Skeletal muscle cell (primary cell): ENCODE measurements at places on chromosomes 16 and 17.
A peak's percentile ranks its signal among the peaks of the same experiment; 100 is the strongest.

- DNase-seq = no peak
These were observed 9.8 kb upstream of the ADAT1 start for GRCh38 chr16:75632857-75633256.

DNA sequence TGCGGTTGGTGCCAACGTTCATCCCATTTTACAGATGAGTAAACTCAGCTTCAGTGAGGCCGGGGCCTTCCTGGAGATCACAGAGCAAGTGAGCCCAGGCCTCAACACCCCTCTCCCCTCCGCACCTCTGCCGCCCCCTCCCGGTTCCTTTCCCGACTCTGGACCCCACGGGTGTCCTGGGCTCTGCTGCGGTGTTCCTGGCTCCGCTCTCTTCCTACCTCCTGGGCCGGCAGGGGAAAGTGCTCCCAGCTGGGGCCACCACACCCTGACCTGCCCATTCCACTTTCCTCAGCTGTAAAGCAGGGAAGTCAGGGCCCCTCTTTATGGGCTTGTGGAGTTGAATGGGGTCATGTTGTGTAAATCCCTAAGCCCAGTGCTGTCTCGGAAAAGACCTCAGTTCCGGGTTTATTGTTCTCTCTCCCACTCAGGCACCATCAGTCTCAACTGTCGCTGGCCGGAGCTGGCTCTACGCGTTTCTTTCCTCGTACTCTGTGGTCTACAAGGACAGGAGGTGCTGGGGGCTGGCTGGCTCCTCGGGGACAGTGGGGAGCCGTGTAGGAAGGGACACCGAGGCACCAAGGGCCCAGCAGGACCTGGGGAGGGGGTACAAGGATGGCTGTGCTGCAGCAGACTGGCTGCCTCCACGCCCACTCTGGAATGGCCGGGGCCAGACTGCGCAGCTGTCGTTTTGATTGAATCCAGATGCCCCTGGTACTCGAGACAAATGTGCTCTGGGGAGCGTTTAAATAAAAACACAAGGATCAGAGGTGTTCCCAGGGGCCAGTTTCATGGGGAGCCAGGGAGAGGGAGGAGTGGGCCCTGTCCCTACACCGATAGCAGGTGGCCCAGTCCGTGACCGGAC lies 21.7 kb upstream of the ACSF3 start:
- no peak for DNase-seq

DNA sequence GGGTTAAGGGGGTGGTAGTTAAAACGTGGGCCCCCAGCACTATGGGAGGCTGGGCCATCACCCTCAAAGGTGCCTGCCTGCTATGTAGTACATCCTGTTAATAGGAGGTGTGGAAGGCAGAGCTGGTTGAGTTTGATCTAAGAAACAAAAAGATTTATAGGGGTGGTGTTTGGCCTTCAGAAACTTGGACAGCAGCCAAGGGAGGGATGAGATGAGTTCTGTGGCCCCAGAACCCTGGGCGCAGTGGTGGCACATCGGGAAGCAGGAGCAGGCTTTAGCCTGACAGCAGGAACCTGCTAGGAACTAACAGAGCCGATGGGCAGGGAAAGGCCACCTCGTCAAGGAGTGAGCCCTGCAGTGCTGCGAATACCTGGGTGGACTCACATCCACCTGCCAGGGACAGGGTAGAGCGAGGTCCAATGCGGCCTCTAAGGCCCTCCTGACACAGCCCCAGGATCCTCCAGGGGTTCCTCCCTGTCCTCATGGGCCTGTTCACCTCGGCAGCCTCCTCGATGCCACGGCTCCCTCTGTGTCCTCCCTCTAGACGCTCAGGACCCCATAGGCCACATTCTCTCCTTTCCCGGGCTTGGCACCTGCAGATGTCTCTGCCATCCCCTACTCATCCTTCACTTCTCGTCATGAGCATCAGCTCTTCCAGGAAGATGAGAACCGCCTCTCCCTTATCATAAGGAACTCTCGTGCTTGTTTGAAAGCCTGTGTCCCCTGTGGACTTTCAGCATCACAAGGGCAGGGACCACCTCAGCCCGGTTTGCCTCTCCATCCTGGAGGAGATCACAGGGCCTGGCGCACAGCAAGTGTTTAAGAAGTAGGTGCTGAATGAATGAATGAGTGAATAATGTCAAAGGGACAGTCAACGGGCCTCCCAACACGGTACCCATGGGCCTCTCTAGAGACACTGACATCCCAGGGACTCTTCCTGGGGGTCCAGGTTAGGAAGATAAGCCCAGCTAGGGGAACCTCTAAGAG lies 103.5 kb upstream of the TNRC6C start:
- no peak for DNase-seq

GRCh38 chr17:58666858-58667267 lies 25.0 kb downstream of the TEX14 start:
- no peak for DNase-seq

GRCh38 chr16:17561056-17561455 lies 90.3 kb upstream of the XYLT1 start:
- no peak for DNase-seq

DNA sequence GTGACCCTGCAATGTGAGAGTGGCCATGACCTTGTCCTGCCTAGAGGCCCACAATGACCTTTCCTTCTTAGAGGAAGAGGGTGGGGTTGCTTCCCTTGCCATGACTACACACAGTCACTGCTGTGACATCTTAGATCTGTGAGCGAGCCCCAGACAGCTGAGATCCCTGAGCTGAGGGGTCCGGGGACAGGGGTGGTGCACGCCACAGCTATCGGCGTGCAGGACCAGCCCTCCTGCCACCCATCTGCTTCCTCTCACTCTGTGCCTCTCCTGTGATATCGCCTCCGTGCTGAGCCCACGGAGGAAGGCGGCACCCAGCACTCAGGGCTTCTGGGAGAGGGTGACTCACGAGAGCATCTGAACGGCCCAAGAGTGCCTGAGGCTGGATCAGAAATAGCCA lies 35.2 kb downstream of the KIAA0513 start:
- DNase-seq = no peak

- no peak for DNase-seq
These were observed 174.7 kb downstream of the KATNIP start for GRCh38 chr16:27724482-27725235.

DNA sequence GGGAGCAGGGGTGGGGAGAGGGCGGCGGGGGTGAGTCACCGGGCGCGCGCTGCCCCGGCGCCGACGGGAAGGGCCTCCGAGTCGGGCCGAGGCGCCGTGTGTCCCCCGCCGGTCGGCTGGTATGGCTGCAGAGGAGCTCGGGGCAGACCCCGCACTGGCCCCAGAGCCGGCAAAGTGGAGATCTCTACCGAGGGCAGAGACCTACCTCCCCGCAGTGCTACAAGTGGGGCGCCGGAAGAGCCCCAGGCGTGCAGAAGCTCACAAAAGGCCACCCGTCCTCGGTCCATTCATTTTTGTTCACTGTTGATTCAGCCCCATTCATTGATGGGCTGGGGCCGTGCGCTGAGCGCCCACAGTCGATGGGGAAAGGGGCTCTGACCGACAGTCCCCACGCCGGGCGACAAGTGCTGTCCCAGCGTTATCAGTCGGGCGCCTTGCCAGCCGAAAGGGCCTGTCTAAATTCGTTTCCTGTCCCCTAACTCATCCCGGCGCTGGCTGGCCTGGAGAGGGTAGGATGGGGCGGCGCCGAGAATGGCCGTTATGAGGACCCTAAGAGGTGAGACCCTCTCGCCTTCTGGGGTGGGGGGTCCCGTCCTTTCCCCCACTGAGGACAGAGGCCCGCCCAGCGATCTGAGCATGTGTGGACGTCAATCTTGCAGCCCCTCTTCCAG lies 709 bp upstream of the ENO3 start:
- no peak for DNase-seq

- DNase-seq = no peak
These were observed 158.6 kb upstream of the ELAC2 start for GRCh38 chr17:13176436-13176835.

DNA sequence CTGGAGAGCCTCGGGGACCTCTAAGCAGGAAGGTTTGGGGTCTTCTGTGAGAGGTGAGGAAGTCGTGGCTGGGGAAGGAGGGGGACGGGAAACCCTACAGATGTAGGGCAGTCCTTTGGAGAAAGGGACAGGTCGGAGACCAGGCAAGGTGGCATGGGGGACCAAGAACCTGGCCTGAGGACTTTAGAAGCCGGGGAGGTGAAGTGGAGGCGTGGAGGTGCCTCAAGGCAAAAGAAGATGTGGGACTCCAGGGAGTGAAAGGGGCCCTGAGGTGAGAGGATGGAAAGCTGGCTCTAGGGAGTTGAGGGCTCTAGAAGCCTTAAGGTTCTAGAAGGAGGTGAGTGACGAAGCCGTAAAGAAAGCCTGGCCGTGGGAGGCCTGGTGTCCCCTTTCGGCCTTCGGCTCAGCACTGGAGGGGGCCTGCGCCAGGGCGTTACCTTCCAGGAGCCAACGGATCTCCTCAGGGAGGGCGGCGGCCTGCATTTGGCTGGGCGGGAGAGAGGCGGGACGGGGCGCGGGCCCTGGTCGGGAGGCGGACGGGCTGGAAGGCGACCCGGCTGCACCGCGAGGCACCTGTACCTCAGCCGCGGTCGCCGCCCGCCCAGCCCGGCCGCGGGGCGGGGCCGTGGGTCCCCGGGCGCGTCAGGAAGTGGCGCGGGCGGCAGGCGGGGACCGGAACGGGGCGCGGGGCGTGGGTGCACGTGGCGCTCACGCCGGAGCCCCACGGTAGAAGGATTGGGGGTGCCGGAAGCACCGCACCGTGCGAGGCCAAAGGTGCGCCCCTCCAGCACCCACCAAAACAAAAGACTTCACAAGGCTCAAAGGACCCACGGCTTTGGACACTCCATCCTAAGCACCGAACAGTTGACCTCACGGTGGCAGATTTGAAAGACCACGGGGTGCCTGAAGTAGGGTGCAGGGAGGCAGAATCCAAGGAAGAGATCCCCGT lies at the start of gene SKAP1:
TSS of gene SKAP1 (minus strand) at position 577 of the 949 bp plus-strand sequence.
- no peak for DNase-seq

- no peak for DNase-seq
These were observed 109.5 kb downstream of the CA10 start for GRCh38 chr17:52049051-52049450.

GRCh38 chr17:77182205-77183172 lies 41.7 kb downstream of the SEC14L1 start:
- DNase-seq = no peak

- peak; percentile 82 for DNase-seq
These were observed 215.3 kb downstream of the C16orf95 start for GRCh38 chr16:87101903-87102302.

GRCh38 chr16:88570691-88571092 lies 489 bp downstream of the ZC3H18 start:
- DNase-seq = no peak

- DNase-seq = no peak
These were observed 58.0 kb downstream of the NUP88 start for GRCh38 chr17:5361426-5361825.

- DNase-seq = no peak
These were observed 1130.4 kb downstream of the CDH8 start for GRCh38 chr16:60905811-60906210.

GRCh38 chr16:825341-826061 lies 25.0 kb upstream of the GNG13 start:
- DNase-seq = no peak

DNA sequence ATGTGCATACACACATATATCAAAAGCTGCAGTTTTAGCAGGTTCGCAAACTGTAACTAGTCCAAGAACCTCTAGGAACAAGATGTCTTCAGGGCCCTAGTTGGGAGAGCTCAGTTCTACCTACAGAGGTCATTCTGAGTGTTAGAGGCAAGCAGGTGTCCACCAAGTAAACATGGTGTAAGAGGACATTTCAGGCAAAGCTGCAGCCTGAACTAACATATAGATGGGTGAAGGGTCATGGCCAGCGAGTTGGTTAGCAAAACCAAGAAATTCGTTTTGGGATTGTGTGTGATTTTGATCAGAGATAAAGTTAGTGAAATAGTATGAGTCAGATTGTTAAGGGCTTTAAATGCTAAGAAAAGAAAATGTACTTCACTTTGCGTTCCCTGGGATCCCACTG lies 24.6 kb downstream of the C17orf75 start:
- DNase-seq = no peak

DNA sequence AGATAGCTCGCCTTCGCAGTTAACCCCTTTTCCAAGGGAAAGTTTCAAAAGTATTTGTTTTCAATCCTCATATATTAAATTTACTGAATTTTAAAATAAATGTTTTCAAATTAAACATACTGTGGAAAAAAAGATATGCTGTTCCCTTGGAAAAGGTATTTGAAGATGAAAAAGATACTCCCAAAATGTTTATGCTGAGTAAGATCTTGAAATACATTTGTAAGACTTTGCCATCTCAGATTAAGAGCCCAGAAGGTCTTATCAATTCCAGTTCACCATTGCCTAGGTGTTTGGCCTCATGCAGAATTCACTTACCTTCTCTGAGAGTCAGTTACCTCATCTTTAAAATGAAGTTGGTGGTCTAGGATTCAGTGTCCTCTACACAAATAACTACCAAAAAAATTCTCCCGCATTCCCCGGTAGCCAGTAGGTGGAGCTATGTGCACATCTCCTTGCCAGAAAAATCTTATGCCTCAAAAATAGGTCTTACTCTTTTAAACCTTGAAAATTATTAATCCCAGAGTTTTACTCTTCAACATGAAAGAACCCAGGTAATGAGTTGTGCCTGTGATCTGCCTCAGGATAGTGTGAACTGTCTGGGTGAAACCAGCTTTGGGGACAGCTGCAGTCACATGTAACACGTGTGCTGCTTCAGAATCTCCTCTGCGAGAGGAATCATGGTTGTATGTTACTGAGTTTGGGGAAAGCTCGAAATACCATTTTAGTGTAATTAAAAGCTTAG lies 178.3 kb downstream of the MRTFB start:
- DNase-seq = no peak

GRCh38 chr17:48609033-48609432 lies 1.8 kb downstream of the HOXB7 start:
- no peak for DNase-seq

- no peak for DNase-seq
These were observed 5.5 kb downstream of the TMEM204 start for GRCh38 chr16:1538804-1539520.

DNA sequence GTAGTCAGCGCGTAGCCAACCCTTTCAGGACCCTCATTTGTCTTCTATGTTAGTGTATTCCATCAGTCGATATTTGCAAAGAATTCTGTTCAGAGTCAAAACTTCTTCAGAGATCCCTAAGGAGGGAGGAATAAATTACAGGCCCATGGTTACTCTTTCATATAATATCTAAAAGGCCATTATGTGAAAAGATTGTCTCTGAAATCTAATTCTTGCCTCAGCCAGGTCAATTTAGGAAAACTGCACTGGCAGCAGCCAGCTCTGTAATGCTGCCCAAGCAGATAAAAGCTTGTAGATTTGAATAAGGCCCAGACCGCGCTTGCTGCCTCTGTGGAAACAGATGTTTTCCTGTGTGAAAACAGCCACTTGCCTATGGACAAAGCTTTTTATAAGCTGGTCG lies 379.8 kb downstream of the CNTNAP4 start:
- DNase-seq = no peak

DNA sequence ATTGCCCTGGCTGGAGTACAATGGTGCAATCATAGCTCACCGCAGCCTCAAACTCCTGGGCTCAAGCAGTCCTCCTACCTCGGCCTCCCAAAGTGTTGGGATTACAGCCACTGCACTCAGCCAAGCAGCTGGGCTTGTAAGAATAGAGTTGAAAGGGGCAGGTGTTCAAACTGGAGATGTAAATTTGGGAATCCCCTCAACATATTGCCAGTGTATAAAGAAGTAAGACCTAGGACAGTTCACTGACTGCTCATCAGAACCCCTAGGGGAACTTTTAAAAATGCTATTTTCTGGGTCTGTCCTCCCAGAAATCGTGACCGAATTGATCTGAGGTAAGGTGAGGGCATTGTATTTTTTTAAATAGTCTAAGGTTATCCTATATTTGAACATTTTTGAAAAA lies 8.9 kb upstream of the DNAJA2 start:
- DNase-seq = no peak
